ENCODE measurements at places on chromosomes 2 and 18.
A peak's percentile ranks its signal among the peaks of the same experiment; 100 is the strongest.

DNA sequence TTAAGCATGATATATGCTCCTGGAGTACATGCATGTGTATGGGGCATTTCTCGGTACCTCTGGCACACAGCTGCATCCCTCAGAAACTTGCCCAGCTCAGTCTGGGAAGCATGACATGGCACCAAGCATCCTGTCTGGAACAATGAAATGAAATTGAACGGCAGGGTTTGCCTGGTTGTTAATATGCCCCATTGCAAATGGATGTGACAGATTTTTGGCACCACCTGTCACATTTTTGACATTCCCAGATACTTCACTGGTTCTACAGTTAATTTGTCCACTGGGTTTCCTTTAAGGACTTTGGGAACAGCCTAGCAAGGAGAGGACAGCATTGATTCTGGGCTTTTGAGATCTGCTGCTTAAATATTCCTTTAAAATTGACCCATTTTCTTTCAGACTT, 305.8 kb downstream of the TSN start:
- DNase-seq: no peak

- no peak for DNase-seq
These were observed 377.1 kb upstream of the SOX11 start for GRCh38 chr2:5315041-5315440.

- DNase-seq: no peak
These were observed 102.7 kb upstream of the TAF1B start for GRCh38 chr2:9740382-9741073.

- DNase-seq: no peak
These were observed 4.7 kb upstream of the KLHL30 start for GRCh38 chr2:238133499-238134392.

DNA sequence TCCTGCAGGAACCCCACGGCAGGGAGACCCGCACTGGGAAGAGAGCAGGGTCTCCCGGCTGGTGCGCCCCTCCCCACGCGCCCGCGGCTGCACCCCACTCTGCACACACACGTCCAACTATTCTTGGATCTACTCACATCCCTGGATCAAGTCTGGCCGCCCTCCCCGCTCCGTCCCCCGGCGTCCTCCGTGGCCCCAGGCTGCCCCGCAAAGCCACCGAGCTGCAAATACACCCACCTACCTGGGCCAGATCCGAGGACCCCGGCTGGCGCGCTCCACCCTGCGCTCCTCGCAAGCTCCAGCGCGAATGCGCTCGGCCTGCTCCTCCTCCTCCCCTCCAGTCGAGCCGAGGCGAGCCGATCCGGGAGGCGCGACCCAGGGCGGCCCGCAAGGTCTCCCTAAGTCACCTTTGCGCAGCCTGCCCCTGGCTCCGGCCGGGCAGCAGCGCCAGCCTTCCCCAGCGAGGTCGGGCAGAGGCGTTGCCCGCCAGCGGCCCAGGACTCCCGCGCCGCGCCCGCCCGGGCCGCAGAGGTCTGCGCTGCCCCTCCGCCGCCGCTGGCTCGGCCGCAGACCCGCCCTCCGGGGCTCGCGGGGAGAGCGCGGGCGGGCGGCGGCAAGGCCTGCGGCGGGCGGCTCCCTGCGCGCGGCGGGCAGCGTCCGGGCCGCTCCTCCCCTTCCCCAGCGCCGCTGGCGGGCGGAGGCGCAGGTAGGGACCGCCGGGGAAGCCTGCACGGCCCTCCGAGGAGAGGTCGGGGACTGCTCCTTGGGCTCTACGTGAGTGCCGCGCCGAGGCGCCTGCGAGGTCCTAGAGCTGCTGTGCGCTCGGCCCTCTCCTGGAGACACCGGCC, 126.0 kb downstream of the OSBPL1A start:
- DNase-seq: peak; percentile 38

DNA sequence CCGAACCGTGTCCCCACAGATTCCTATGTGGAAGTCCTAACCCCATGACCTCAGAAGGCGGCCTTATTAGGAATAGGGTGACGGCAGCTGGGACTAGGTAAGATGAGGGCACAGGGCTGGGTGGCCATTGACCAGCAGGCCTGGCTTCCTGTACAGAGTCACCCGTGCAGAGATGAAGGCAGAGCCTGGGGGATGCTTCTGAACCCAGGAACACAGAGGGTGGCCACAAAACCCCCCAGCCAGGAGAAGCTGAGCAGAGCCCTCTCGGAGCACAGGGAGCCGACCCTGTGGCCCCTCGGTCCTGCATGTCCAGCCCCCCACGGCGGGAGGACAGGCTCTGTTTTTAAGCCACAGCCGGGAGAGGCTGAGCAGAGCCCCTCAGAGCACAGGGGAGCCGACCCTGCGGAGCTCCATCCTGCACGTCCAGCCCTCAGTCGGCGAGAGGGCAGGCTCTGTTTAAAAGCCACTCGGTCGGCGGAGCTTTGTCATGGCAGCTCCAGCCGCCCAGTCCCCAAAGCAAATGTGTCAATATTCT, 2.7 kb downstream of the PDCD1 start:
- no peak for DNase-seq

- DNase-seq: no peak
These were observed 375.2 kb downstream of the TRIB2 start for GRCh38 chr2:13091861-13092378.

DNA sequence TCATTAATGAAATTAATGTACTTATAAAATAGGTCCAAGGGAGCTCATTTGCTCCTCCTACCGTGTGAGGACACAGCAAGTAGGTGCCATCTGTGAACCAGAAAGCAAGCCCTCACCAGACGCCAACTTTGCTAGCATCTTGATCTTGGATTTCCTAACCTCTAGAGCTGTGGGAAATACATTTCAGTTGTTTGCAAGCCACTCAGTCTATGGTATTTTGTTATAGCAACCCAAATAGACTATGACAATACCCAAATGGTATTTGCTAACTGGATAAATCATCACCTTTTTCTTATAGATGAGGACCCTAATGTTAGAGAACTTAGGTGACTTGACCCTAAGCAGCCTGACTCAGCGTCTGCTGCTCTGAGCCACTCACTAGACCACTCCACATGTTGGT, 379.6 kb downstream of the HRH4 start:
- DNase-seq: no peak

- no peak for DNase-seq
These were observed 34.1 kb upstream of the METAP1D start for GRCh38 chr2:171965661-171966060.

Measured in NCI-H524 (cell line).